ENCODE measurements at places on chromosomes 4 and X. TPM values are rescaled to one million over a fixed set of nuclear protein-coding genes. Genes with fewer than 3 reads are reported as not detected.

The SSX1 gene
- total RNA-seq, result not detected

- DNase-seq, result no peak
Measured at GRCh38 chr4:138938366-138938690, 77.3 kb upstream of the NOCT start.

DNA sequence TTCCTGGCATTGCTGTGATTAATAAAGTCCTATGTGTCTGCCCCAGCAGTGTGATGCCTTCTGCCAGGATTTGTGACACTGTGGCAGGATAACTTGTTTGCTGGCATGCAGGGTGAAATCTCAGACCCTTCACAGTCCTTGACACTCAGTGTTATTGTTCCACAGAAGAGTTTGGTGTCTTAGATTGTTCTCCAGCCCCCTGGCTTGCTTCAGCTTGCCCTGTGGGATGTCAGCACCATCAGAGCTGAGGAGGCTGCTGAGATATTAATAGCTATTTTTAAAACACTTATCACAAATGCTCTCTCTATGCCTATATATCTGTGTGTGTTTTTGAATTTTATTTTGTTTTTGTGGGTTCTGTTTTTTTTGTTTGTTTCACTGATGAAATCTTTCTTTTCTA is 136.9 kb downstream of the TSPAN5 start:
- DNase-seq, result no peak

The PLS3 gene
- total RNA-seq, result 98.7 TPM

DNA sequence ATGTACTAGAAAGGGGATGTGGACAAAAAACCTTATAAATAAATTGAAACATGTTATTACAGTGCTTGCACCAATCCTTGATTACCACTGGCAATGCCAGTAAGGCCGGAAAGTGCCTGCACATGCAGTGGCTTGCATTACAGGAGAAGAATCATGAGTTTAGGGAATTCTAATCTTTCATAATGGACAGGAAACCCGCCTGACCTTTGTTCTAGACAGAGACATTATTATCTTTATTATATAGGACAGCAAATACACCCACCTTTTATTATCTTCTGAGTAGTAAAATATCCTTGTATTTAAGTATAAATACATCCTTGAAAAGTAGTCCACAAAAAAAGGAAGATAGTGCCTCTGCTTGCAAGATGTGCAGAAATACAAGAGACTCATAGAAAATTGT is 379.9 kb upstream of the LCORL start:
- DNase-seq, result no peak

- DNase-seq, result no peak
Measured at GRCh38 chrX:128517691-128518090, 465.5 kb upstream of the ACTRT1 start.

DNA sequence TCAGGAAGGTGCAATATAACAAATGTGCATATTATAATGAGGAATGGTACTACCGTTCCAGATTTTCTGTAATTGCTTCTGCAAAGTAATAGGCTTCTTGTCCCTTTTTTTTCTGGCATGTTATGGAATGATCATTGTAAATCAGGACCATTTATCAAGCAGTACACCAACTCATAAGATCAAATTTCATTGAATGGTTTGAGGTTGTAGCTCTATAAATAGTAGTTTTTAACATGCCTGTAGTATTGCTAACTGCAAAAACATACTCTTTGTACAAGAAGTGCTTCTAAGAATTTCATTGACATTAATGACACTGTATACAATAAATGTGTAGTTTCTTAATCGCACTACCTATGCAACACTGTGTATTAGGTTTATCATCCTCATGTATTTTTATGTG is 12.6 kb downstream of the IBSP start:
- DNase-seq, result no peak

The TMEM255A gene
- 0.51 TPM for total RNA-seq

The PRDM8 gene
- 0.38 TPM for total RNA-seq

The SERTM2 gene
- 0.72 TPM for total RNA-seq

DNA sequence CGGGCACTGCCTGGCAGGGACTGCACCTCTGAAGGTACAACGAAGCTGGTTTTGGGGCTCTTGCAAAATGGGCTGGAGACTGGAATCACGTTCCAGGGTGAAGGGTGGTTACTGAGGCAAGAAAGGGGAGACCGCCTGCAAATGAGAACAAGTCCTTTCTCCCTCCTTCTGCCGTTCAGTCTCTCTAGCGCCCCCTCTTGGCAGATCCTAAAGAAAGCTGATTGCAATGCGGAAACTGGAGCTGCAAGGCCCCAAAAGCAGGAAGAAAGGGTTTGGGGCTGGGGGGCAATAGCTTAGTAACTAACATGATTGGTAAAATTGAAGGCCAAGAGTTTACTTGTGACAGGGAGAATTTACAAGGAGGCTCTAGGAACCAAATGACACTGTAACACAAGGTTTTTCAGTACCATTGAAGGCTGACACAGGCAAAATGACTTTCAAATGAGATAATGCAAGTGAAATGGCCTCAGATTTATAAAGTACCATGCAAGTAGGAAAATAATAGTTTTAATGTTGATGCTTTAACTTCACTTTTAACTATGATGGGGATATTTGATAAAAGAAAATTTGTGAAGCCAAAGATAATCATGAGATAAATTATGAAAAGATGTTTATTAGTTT is 222.7 kb upstream of the HAND2 start:
- no peak for DNase-seq

DNA sequence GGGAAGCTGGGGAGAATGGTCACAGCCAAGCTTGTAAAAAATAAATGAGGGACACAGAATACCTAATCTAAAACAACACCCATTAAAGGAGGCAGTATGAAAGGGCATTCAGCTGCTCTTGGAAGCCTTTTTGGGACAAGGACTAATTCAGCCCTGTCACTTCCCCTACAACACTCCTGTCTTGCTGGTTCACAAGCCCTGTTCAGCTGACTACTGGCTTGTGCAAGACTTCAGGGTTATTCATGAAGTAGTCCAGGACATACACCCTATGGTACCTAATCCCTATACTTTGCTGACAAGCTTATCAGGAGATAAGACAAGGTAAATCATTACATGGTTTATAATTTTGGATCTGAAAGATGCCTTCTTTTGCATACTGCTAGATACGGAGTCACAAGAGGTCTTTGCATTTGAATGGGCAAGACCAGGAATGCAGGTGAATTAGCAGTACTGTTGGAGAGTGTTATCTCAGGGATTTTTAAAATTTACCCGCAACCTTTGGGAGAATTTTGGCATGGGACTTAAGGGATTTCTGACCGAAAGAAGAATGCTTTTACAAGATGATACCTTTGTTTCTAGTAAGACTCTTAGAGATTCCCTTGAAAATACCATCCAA is 103.2 kb upstream of the LANCL3 start:
- no peak for DNase-seq

GRCh38 chr4:102552781-102553180 is 51.6 kb downstream of the NFKB1 start:
- DNase-seq, result no peak

The NPY1R gene
- total RNA-seq, result 13.7 TPM

The TRIM2 gene
- total RNA-seq, result 52.5 TPM

GRCh38 chrX:109813236-109813635 is 80.2 kb upstream of the ACSL4 start:
- no peak for DNase-seq

The TEX11 gene
- total RNA-seq, result 6.5 TPM

DNA sequence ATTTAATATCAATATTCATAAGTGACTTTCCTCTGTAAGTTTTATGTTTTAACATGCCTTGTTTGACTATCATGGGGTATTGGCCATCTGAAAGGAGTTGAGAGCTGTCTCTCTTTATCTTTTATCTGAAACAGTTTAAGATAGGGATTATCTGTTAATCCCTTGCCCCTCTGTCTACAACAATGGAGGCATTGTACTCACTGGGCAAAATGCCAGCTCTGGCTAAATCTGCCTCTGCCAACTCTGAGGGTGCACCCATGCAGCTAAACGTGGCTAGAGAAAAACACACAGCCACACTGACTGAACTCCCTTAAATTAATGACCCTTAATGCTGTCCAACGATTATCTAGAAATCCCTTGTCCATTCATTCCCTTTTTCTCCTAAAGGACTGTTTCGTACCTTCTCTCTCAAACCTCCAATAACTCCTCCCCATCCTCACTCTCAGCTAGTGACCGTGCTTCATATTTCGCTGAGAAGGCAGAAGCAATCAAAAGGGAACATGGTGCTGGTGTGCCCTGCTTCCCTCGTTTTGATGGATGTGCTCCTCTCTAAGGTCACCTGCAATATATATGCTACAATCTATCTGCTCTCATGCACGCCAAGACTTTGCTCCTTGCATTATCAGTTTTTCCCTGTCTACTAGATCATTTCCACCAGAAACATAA is 10.3 kb downstream of the PHKA2 start:
- no peak for DNase-seq

The CA5B gene
- total RNA-seq, result 9.7 TPM

The PPP2R2C gene
- total RNA-seq, result 0.19 TPM

DNA sequence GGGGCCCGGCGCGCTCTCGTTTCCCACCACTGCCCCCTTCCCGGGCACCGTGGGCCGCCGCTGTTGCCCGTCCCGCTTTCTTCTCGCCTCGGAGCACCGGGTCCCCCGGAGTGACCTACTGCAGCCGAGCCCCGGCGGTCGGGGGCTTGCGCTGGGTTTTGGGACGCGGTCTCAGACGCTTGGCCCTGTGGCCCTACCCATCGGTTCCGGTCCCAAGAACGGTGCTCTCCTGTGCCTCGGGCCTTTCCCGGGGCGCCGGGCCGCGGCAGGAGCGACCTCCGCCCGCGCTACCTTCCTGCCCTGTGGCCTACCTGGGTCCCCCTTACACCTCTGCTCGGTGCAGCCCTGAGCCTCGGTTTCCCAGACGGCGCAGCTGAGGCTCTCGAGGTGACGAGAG is 21.6 kb upstream of the HMX1 start:
- no peak for DNase-seq

- DNase-seq, result no peak
Measured at GRCh38 chr4:13365195-13365594, 118.9 kb downstream of the RAB28 start.

DNA sequence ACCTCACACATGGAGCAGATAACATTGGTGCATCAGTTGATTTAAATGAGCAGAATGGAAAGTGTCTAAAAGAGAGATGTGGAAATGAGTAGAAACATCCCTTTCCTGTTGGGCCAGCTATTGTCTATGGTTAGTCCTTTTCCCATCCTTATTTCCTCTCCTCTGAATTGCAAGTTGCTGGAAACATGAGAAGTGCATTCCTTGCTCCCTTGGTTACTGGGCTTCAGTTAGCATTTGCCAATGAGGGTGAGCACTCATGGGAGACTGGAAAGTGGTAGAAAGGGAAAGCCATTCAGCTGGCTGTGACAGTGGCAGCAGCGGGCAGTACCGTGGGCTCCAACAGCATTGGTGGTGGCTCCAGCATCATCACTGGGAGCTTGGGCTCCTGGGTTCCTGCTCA is 96.0 kb upstream of the IGFBP7 start:
- no peak for DNase-seq

The THAP9 gene
- 14.0 TPM for total RNA-seq

The NMU gene
- 1.7 TPM for total RNA-seq

GRCh38 chr4:165448700-165449099 is 69.9 kb downstream of the CPE start:
- DNase-seq, result no peak

GRCh38 chrX:135416546-135416945 is 5.2 kb upstream of the SMIM10L2A start:
- DNase-seq, result no peak

- peak; percentile 33 for DNase-seq
Measured at GRCh38 chrX:68433155-68433980, at the start of gene OPHN1. TSS of gene OPHN1 (minus strand) at chrX:68433495. CDS start at chrX:68433020, 475 bp downstream.

The PLRG1 gene
- total RNA-seq, result 96.3 TPM

DNA sequence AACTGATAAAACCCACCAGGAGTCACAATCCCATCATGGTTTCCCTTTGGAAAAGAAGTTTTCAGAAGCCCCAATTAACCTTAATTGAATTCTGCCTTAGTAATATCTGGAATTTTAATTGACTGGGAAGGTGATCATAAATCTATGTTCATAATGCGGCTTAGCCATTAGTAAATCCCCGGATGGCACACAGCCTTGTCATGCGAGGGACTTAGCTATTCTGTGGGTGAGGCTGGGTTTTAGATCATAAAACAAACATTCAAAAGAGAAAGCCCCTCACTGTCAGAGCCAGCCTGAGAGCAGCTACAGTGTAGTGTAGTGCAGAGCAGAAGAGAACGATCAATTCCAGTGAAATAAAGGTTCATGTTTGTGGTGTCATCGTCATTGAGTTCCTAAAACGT is 124.0 kb upstream of the NOCT start:
- DNase-seq, result no peak

DNA sequence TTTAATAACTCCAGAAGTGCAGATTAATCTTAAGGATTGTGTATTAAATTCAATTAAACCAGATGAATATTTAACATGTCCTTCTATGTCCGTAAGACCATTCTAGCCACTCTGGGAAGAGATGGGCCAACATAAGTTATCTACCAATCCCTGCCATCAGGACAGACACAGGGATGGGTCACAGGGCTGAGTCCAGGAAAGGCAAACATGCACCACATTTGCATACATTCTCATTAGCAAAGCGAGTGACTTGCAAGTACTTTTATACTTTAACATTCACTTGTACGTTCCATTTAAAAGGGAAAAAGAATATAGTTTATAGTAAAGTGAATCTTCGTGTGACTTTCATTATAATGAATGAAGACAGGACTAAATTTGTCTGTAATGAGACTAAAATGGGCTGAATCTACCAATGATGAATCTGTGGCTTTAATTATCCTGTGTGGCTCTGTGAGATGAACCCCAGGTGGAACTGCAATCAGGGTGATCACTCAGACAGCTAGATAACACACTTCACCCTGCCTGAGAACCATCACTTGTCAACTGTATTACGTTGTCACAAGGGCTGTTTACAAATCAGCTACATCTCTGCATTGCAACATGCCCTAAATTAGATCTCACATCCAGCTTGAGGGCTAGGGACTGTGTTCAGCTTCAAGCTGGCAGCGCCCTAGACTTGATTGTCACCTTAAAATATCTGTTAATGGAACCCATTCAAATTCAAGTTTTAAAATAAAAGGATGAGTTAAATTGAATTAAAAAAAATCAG is 77.2 kb downstream of the SH3KBP1 start:
- no peak for DNase-seq

The PAK3 gene
- 18.4 TPM for total RNA-seq

GRCh38 chrX:35890699-35891098 is 28.8 kb upstream of the CFAP47 start:
- no peak for DNase-seq

GRCh38 chrX:115330498-115331168 is 41.1 kb downstream of the LUZP4 start:
- DNase-seq, result peak; percentile 15

The PRDM5 gene
- total RNA-seq, result 24.1 TPM

DNA sequence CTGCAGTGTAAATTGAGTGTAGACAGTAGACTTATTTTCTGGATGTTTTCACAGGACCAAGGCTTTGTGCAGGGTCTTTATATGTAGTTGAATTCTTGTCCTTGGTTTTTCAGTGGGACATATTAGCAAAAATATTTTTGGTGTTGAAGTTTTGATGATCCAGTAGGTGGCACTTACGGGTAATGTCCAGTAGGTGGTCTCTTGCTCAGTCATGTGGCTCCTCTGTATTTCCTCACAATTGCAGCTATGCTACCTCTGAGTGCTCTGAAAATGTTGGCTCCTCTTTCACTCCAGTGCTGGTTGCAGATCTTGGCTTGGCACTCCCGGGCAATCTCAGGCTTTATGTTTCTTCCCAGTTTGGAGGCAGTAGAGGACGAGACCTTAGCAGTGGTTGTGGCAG is 419.8 kb upstream of the AMOT start:
- DNase-seq, result no peak

- DNase-seq, result no peak
Measured at GRCh38 chrX:110180928-110181310, 137.0 kb downstream of the AMMECR1 start.

All from progenitor cell of endocrine pancreas (in vitro differentiated cells).